ENCODE measurements at places on chromosomes 12 and 14. TPM values are rescaled to one million over a fixed set of nuclear protein-coding genes. Genes with fewer than 3 reads are reported as not detected.

KIF26A gene
- total RNA-seq: not detected

MYO1H gene
- not detected for total RNA-seq

LHX5 gene
- total RNA-seq: not detected

P3H3 gene
- 72.0 TPM for total RNA-seq

SERPINA3 gene
- 0.32 TPM for total RNA-seq

KRT3 gene
- not detected for total RNA-seq

OR4E2 gene
- total RNA-seq: not detected

ACSM4 gene
- not detected for total RNA-seq

TRHDE gene
- 16.2 TPM for total RNA-seq

OTOGL gene
- 0.43 TPM for total RNA-seq

CEBPE gene
- 0.16 TPM for total RNA-seq

CLEC9A gene
- not detected for total RNA-seq

TDRD9 gene
- 1.6 TPM for total RNA-seq

IL22 gene
- not detected for total RNA-seq

ABCD2 gene
- total RNA-seq: 0.09 TPM

ALX1 gene
- total RNA-seq: not detected

ZNF705A gene
- not detected for total RNA-seq

SERPINA12 gene
- not detected for total RNA-seq

GPRC5A gene
- 7.6 TPM for total RNA-seq

PAX9 gene
- under 0.01 TPM for total RNA-seq

CRY1 gene
- total RNA-seq: 6.1 TPM
